ENCODE measurements at places on chromosomes 4 and X.

GRCh38 chr4:83149865-83150652, 35.5 kb upstream of the PLAC8 start:
- no peak for DNase-seq

GRCh38 chr4:53598901-53599300, 7.6 kb upstream of the LNX1 start:
- DNase-seq, result no peak

GRCh38 chr4:4791299-4792111, 68.0 kb upstream of the MSX1 start:
- DNase-seq, result no peak

GRCh38 chrX:129613596-129613995, 41.2 kb downstream of the APLN start:
- no peak for DNase-seq
